ENCODE measurements at places on chromosomes 11 and 22. TPM values are rescaled to one million over a fixed set of nuclear protein-coding genes. Genes with fewer than 3 reads are reported as not detected.

The TYR gene
- total RNA-seq, result not detected

The OR5B3 gene
- total RNA-seq, result not detected

The MRGPRX4 gene
- total RNA-seq, result not detected

The LRRC56 gene
- total RNA-seq, result 0.47 TPM

The ACO2 gene
- 73.9 TPM for total RNA-seq

The LZTR1 gene
- total RNA-seq, result 43.7 TPM

The TRIM6 gene
- total RNA-seq, result 0.81 TPM

The MS4A7 gene
- not detected for total RNA-seq

The APOL2 gene
- 45.3 TPM for total RNA-seq
